ENCODE measurements at places on chromosomes 13 and 19.

- DNase-seq, result no peak
Observed at GRCh38 chr19:7509625-7510024, 6.3 kb upstream of the ZNF358 start.

DNA sequence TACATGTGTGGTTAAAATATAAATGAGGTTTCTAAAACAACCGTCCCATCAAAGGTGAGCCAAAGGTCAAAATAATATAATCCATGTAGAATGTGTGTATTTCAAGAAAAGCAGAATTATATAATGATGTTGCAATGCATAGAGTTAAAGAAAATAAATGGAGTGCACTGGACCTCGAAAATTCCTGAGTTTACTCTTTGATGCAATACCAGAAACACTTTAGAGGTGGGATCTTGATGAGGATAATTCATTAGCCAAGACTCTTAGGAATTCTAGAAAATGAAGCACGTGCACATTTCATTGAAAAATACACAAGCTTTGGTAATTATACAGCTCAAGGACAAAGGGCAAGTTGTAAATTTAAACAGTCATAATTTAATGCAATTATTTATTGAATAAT lies 508.9 kb upstream of the ARGLU1 start:
- DNase-seq, result no peak

GRCh38 chr19:48353677-48354076 lies 10.1 kb downstream of the TMEM143 start:
- no peak for DNase-seq

DNA sequence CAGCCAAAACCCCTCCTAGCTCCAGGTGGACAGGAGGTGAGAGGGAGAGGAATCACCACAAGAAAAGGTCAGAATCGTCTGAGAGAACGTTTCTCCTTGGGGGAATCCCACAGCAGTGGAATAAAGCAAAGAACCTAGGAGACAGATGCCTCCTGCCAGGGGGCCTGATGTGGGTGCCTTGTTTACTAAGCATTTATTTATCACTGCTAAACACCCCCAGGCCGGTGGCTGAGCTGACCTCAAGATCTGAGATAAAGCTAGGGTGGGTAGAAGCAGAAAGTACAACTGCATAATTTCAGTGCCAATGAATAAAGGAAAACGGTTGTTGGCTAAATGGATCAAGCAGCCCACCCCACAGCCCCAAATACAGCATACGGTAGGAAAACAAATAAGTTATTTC lies 33.9 kb upstream of the ATP11A start:
- no peak for DNase-seq

GRCh38 chr13:48559638-48560320 lies 26.9 kb upstream of the RCBTB2 start:
- no peak for DNase-seq

DNA sequence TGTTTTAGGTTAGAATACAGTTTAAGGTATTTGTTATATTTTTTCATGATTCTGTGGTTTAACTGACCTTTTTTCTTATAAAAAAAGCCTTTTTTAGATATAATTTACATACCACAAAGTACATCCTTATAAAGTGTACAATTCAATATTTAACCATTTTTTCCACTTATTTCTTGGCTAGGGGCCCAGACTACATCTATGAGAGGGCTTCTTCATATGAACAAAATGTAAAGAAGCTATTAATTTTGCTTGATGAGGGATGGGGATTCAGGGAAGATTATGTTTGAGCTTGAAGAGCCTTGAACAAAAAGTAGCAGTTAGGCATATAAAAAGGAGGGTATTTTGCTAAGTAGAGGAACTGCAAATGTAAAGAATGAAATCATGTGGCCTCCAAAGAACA lies 2.2 kb downstream of the CCDC122 start:
- DNase-seq, result no peak

DNA sequence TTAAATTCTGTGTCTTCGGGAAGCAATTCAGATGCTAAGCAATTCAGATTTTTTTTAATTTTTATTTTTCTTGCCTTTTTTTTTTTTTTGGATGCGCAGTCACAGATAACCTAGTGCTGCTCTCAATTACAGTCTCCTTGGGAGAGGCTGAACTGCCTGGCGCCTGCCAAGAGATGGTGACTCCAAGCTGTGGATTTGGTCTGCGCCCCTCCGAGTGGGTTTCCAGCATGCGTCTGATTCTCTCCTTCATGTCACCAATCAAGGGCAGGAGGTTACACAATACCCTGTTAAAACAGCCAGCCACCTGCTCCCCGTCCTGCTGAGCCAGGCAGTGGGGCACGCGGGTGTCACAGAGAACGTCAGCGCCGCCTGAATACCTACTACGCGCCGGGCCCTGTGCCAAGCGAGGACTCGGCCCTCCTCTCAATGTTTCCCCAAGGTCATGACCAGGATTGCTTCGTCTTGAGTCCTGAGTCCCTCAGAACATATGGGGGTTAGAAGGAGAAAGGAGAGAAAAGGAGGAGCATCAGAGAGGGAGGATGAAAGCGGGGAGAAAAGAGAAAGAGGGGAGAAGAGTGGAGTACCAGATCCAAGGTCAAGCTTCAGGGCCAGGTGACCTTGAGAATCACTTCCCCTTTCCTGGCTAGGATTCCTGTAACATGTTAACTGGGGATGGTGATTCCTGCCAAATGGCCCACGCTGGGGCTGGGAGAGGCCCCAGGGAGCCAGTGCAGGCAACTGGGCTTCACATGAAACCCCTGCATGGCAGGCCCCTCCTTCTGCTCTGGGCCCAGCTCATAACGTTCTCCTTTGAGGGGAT lies 213.6 kb downstream of the URI1 start:
- DNase-seq, result no peak

DNA sequence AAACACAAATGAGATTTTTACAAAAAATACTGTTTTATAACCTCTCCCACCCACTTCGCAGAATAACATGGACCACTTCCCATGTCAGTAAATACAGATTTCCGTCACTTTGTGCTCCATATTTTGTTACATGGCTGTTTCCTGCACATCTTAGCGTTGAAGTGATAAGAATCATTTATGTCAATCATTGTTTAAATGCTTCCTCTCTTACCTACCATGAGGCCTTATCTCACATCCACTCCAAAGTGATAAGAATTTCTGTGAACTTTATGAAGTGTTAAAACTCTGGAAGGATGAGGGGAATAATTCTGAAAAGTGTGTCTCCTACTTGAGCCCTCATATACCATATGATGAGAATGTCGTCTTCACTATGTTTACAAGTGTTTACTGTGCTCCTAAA lies 36.6 kb upstream of the IL17D start:
- DNase-seq, result no peak

- no peak for DNase-seq
Observed at GRCh38 chr13:48295271-48295670, 8.3 kb upstream of the RB1 start.

GRCh38 chr13:24511816-24512196 lies 772 bp downstream of the PARP4 start:
- peak; percentile 49 for DNase-seq

GRCh38 chr19:18287836-18288772 lies 6.7 kb upstream of the JUND start:
- DNase-seq, result no peak

- no peak for DNase-seq
Observed at GRCh38 chr13:103883698-103884097, 817.5 kb upstream of the SLC10A2 start.

GRCh38 chr19:45451131-45451849 lies 16.5 kb upstream of the FOSB start:
- peak; percentile 54 for DNase-seq

- no peak for DNase-seq
Observed at GRCh38 chr13:64540976-64541375, 2689.2 kb downstream of the PCDH9 start.

GRCh38 chr19:42021185-42021584 lies 27.2 kb upstream of the ATP1A3 start:
- DNase-seq, result no peak

DNA sequence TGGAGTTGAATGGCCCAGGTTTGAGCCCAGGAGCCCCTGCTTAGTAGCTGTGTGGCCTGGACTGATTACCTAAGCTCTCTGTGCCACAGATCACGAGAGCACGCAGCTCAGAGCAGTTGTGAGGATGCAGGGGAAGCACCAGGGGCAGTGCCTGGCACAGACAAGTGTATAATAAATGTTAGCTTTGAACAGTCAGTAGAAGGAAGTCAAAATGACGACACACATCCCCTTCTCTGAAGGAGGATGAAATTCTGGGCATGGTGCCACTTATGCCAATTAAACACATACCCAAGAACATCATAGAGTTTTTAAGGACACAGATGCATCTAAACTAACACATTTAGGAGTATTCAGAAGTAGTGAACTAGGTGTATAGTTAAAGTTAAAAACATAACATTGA lies 24.9 kb upstream of the SIGLEC11 start:
- DNase-seq, result no peak

GRCh38 chr13:50531917-50532899 lies 311.3 kb downstream of the DLEU7 start:
- no peak for DNase-seq

GRCh38 chr13:48569104-48569666 lies 36.3 kb upstream of the RCBTB2 start:
- DNase-seq, result no peak

GRCh38 chr19:6230991-6231448 lies 48.8 kb downstream of the MLLT1 start:
- no peak for DNase-seq

DNA sequence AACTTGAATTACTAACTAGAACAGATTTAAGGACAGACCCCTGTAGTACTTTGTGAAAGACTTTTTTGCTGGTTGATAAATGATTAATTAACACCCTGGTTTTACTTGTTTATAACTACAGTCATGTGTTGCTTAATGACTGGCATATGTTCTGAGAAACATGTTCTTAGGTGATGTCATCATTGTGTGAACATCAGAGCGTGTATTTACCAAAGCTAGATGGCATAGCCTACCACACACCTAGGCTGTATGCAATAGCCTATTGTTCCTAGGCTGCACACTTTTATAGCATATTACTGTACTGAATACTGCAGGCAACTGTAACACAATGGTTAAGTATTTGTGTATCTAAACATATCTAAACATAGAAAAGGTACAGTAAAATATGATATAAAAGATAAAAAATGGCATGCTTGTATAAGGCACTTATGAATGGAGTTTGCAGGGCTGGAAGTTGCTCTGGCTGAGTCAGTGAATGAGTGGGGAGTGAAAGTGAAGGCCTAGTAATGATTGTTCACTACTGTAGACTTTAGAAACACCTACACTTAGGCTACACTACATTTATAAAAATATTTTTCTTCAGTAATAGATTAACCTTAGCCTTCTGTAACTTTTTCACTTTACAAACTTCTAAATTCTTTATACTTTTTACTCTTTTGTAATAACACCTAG lies 260.3 kb downstream of the KCNRG start:
- no peak for DNase-seq

- no peak for DNase-seq
Observed at GRCh38 chr19:2731181-2731995, 8.4 kb downstream of the SLC39A3 start.

GRCh38 chr13:111952032-111952431 lies 114.9 kb upstream of the SOX1 start:
- no peak for DNase-seq

DNA sequence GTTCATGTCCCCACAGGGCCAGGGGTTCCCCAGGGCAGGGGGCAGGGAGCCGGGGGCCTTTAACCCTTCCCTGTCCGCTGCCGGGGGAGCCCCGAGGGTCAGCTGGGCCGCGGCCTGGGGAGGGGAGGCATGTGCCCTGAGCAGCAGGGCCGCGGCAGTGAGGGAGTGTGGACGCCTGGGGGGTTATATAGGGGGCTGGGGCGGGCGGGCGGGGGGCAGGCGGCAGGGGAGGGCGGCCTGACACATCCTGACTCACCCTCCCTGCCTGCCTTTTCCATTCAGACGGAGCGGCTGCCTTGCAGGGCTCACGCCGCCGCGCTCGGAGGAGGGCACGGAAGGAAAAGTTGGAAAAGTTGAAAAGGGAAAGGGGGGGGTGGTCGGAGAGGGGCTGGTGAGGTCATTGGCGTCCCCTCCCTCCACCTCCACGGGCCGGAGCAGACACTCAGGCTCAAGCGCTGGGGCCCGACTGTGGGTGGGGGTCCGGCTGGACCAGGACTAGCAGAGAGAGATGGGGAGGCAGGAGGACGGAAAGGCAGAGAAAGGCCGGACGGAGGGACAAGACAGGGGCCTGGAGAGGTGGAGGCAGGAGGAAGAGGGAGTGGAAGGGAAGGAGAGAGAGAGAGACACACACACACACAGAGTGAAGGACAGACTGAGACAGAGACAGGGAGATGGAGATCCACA lies at the start of gene IL11:
Gene IL11, minus strand, starts transcription at position 159 of the 684 bp plus-strand sequence. Its CDS starts 153 bp downstream, at position 6.
- no peak for DNase-seq

GRCh38 chr13:23506807-23507291 lies 63.4 kb upstream of the TNFRSF19 start:
- DNase-seq, result no peak

- DNase-seq, result no peak
Observed at GRCh38 chr19:15122331-15123030, 15.3 kb downstream of the SYDE1 start.

GRCh38 chr13:75931116-75931515 lies 295.0 kb downstream of the LMO7 start:
- no peak for DNase-seq

DNA sequence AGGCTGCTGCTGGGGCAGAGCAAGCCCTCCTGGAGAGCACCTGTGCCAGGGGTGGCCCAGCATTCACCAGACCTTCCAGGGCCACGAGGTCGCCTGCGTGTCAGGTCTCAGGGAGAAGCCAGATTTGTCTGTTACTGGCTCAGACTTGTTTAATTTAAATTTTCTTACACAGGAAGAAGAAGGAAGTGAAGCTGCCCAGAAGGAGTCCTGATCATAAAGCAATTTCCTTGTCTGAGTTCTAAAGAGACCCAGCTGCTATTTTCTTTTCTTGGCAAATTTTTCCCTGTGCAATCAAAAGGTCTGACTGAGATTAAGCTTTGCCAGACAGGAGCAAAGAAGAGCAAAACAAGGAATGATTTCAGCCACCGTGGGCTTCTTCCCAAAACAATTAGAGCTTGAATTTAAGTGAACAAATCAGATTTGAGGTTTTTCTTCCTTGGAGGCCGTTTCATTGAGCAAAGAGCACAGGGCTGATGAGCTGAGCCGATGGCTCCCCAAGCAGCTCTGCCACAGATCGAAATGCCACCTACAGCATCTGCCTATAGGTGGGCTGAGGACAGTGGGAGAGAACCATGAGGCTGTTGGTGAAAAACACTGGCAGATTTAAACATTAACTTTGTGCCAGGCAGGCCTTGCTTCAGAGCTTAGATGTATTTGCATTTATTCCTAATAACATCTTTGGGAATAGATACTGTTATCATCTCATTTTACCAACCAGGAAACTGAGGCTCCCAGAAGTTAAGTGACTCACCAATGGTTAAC lies 40.1 kb downstream of the HSPH1 start:
- no peak for DNase-seq

Data from transverse colon (tissue), 4 donors.